Activated naive CD8-positive, alpha-beta T cell treated with anti-CD3 and anti-CD28 coated beads, Interleukin-2, amount 50 U/mL, for 16 hours (primary cell): ENCODE measurements at places on chromosomes 16 and 17.

DNA sequence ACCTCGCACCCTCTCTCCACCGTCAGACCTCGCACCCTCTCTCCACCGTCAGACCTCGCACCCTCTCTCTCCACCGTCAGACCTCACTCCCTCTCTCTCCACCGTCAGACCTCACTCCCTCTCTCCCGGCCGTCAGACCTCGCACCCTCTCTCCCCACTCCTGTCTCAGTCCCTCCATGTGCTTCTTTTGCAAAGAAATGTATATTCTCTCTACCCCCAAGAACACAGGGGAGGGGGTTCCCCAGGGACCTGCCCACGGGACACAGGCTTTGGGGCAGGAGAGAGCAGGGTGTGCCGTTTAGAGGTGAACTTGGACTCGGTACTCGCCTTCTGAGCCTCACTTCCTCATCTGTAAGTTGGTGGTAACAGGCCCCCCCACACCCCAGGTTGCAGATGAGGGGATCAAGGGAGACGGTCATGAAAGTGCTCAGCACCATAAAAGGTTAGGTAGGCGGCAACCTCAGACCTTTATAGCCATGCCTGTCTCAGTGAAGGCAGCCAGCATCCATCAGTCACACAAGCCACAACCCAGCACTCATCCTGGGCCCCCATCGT lies 63.7 kb downstream of the RPH3AL start:
- DNase-seq: no peak

DNA sequence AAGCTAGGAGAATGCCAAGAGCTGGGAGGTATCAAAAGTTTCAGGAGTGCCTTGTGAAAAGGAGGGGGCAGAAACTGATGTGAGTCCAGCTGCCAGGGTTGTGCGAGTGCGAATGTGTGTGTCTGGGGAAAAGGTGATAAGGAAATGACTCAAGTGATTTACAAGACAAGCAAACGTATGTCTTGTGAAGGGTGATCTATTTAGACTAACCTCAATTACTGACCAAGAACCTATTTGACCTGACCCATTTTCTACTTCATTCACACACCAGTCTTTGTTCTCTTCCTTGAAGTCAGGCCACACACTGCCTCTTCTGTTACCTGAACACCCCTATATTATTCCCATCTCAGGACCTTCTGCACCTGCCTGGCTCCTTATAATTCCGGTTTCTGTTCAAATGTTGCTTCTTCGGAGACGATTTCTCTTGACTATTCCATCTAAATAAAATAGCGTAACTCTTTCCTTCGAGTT lies 1.0 kb downstream of the GDE1 start:
- no peak for DNase-seq

DNA sequence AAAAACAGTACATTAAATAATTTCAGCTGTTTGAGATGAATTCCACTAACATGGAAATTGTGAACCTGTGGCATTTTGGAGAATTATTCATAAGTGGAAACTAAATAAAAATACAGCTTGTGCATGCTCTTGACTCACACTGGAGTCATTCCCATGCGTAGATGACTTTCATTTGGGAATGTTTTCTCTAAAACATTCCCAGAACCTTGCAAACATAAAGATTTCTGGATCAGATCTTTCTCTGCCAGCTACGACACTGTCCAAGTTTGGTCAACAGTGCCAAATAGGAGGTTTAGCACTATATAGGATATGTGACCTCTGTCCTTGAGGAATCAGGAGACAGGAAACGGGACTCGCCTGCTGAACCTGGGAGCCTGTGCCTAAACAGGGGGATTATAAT lies 400.9 kb downstream of the SLC39A11 start:
- no peak for DNase-seq

- DNase-seq: no peak
Measured at GRCh38 chr16:89330177-89330856, 112.8 kb downstream of the ZNF778 start.

DNA sequence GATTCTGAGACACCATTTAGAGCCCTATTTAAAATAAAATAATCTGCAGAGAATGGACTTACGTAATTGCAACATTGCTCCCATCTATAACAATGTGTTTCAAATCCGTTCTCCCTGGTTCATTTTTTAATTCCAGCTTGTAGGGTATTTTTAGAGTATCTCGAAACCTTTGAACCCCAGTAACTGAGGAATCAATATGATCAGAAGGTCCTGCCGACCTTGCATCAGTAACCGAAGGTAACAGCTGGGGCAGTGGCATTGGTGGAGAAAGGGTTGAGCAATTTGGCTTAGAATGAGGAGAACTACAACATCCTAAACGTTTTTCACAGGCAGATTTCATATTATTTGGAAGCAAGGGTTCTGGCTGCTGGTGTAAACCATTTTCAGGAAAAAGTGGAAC lies 49.3 kb downstream of the N4BP1 start:
- no peak for DNase-seq

GRCh38 chr17:56891751-56892150 lies 22.1 kb downstream of the TRIM25 start:
- peak; percentile 37 for DNase-seq

DNA sequence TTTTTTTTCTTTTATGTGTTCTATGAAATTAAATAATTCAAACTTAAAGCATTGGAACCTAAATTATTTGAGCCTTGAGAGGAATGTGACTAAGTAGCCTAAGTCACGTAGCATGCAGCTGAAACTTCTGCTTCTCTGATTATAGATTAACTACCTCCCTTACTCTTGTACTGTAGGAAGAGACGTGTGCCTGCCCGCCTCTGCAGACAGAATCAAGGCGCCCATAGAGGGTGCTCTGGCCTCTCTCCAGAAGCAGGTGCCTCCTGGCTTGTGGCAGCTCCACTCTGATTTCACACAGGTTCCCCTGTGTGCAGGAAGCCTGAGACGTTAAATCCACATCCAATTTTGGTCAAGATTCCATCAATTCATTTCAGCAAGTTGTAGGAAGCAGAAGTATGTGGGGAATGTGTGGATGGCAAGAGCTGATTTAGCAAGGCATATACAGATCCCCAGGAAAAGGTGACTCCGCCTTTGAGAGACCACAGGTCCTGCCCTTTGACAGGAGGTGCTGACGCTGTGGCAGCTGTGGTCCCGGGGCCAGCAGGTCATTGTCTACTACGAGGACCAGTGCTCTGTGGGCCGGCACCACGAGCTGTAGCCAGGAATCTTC lies 1418.8 kb downstream of the CDH11 start:
- no peak for DNase-seq

GRCh38 chr16:88634141-88634993 lies 4.0 kb upstream of the IL17C start:
- no peak for DNase-seq

GRCh38 chr16:51545951-51546350 lies 394.9 kb upstream of the SALL1 start:
- DNase-seq: no peak

- DNase-seq: no peak
Measured at GRCh38 chr16:25073854-25074253, 37.7 kb upstream of the LCMT1 start.

- no peak for DNase-seq
Measured at GRCh38 chr16:71826533-71827017, 17.9 kb upstream of the AP1G1 start.

- DNase-seq: no peak
Measured at GRCh38 chr17:58005728-58006559, 1.1 kb downstream of the SRSF1 start.

GRCh38 chr17:49705254-49705653 lies 2.5 kb downstream of the SLC35B1 start:
- DNase-seq: no peak

GRCh38 chr16:48622456-48623303 lies 12.7 kb upstream of the N4BP1 start:
- no peak for DNase-seq

GRCh38 chr16:55955424-55955823 lies 80.3 kb upstream of the CES5A start:
- no peak for DNase-seq

DNA sequence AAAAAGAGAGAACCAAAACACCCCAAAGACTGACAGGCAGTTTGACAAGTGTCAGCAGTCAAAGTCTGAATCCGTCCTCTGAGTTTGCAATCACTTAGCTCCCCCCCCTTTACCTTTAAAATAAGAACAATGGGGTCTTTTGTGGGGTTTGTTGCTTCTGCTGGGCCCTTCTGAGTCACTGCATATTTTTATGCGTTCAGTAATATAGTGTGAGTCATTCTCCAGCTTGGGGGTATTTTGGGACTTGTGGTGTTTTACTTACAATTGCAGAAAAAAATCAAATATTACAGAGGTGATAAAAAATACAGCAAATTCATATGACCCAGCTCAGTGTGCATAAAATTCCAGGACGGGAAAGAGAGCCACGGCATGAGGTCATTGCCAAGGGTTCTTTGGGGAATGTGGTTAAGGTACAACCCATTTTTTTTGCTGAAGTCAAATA lies 120.1 kb downstream of the CYLD start:
- DNase-seq: no peak

DNA sequence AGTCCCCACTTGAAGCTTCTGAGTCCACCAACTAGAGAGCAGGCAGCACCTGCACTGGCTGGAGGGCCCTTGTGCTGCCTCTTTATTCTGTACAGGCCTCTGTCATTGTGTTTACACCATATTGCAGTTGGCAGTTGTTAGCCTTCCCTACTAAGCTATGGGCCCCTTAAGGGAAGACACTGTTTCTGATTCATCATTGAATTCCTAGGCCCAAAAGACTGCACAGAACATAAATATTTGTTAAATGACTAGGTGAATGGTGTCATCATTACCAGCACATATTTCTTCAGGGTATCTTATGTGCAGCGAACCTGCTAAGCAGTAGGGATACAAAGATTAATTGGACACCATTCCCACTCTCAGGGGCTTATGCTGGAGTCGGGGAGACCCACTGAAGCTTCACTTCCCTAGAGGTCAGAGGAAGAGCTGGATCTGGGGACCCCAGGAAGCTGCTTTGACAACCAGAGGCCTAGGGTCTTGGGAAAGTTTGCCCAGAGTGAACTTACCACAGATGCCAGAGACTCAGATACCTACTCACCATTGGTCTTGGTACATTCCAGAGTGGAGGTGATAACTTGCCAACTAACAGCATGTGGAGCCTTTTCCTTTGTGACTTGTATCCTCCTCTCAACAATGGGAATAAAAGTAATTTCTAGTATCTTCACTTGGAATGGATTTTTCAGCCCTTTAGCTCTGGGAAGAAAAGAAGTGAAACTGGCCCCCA lies 28.7 kb upstream of the DDX52 start:
- DNase-seq: no peak

GRCh38 chr16:81189100-81189664 lies 49.3 kb upstream of the BCO1 start:
- no peak for DNase-seq

GRCh38 chr17:82358465-82359350 lies at the start of gene TEX19:
TEX19 (plus strand) TSS chr17:82359247; CDS start chr17:82362151, 2,904 bp downstream.
- no peak for DNase-seq

DNA sequence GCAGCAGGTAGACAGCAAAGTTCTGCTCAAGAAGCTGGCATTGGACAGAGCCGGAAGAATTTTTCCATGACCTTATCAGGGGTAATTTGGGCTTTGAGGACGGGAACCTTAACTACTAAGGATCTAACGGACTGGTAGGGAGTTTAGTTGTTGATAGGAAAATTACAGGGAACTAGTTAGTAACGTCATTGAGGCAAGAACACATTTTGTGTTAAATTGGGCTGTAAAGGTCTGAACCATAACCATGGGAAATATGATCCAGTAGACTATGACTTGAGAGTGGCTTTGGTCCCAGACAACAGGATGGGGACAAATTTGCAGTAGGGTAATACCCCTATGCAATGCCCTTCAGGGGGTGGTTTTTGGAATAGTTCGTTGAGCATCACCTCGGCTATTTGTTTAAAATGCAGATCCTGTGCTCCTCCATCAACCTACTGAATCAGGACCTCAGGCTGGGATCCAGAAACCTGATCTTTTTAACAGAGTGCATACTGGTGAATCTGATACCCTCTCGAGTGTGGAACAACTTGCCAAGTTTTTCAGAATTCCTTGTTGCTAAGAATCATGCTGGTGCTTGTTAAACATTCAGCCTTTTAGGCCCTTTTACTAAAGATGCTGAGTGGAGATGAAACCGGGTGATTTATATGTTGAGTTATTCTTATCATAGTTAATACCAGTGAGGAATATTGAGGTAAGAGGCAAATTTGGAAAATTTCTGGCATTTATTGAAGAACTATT lies 255.1 kb downstream of the MAP2K6 start:
- no peak for DNase-seq

DNA sequence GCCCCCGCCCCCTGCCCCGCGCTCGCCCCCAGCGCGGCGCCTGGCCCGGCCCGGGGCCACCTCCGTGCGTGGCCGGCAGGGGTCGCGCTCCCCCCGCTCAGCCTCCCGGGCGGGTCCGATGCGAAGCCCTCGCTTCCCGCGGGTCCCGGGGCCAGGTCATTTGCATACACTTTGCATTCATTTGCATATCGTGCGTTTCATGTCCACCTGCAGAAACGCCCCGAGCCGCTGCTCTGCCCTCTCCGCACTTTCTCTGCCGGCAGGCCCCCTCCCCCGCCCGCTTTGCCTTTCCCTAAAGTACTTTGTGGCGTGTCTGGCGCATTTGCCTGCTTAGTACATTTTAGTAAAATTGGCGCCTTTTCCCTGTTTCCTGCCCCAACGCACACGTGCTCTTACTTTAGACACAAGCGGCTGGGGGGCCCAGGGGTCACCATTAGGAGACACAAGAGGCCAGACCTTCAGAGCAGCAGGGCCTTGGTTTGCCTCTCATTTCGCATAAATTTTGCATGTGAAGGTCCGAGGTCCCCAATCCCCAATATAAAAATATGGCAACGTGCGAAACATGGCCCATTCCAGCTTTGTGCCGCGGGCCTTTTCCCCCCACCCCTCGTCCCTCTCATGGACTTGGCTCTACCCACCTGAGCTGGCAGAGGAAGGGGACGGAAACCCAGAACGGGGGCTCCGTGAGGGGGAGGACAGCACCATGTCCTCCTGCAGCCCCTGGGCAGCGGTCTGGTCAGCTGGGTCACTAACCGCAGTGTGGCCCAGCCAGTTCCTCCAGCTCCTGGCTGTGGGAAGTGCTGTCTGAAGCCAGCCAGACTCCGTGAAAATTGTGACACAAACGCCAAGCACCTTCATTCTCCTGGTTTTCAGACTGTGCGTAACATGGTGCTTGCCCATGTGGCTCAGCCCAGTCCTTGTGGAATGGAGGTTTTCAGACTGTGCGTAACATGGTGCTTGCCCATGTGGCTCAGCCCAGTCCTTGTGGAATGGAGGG lies 34.8 kb downstream of the CBFA2T3 start:
- DNase-seq: peak; percentile 31

GRCh38 chr17:66803474-66803951 lies 31.4 kb upstream of the CACNG5 start:
- DNase-seq: no peak

DNA sequence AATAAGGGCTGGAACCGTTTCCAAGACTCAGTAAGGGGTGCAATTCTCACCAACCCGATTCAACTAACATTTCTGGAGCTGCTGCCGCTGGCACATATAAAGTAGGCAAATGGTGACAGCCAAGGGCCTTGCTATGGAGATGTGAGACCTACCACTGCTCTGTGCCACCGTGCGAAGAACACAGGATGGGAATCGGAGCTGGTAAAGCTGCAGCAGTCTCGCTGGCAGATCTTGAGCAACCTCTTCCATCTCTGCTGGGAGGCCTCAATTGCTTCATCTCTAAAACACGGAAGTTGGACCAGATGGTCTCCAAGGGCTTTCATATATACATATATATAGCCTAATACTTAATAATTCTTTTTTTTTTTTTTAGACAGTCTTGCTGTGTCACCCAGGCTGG lies 128.9 kb upstream of the RCVRN start:
- no peak for DNase-seq
